Activated T-helper 2 cell treated with anti-CD3 and anti-CD28 coated beads, Interferon-gamma antibody, Interleukin-2, Interleukin-4, amounts not matched to agents 10 μg/mL and 5 μg/mL and 100 μg/mL, durations not matched to agents 14 hours and 24 hours and 36 hours (primary cell): ENCODE measurements at places on chromosomes 1 and 21.

GRCh38 chr1:39825432-39825941 is 36.8 kb upstream of the BMP8B start:
- DNase-seq = no peak
- peaks cover 18% of the 10 kb centered on the region for H3K27me3 ChIP-seq
- H3K27ac ChIP-seq = no peak overlapping the region
- H3K36me3 ChIP-seq = no peaks in the 10 kb centered on the region
- no peak overlapping the region for H3K4me3 ChIP-seq
- peaks cover 3% of the 10 kb centered on the region for H3K4me1 ChIP-seq

DNA sequence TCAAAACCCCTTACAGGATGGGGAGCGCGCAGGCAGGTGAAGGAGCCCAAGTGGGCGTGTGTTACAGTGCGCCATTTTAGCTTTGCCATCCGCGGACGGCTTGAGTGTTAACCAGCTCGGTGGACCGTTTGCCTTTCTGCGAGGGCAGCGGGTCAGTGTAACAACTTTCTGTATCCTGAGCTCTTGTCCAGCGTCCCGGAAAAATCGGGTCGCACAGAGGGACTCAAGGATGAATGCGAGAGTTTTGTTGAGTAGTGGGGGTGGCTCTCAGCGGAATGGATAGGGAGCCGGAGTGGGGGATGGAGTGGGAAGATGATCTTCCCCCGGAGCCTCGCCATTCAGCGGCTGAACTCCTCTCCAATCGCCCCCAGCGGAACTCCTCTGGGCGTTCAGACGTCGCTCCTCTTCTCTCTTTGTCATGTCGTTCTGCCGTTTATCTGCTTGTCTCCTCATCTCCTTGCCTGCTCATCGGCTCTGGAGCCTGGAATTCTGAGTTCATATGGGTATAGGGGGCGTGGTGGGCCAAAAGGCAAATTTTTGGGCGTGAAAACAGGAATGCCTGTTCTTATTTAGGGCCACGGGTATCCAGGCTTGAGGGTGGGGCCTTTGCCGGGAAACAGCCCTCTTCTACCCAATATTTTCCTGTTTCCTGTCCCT is 295.4 kb downstream of the CTH start:
- H3K27me3 ChIP-seq = peaks cover 11% of the 10 kb centered on the region
- no peaks in the 10 kb centered on the region for H3K36me3 ChIP-seq
- DNase-seq = no peak
- H3K4me1 ChIP-seq = no peaks in the 10 kb centered on the region

- peaks cover 4% of the 10 kb centered on the region for H3K27me3 ChIP-seq
- H3K4me1 ChIP-seq = no peaks in the 10 kb centered on the region
- DNase-seq = no peak
- no peaks in the 10 kb centered on the region for H3K36me3 ChIP-seq
Observed at GRCh38 chr1:7250176-7250575, 464.9 kb downstream of the CAMTA1 start.

GRCh38 chr1:229092377-229093237 is 178.3 kb upstream of the RAB4A start:
- H3K27ac ChIP-seq = no peak overlapping the region
- DNase-seq = no peak
- no peaks in the 10 kb centered on the region for H3K4me1 ChIP-seq
- peaks cover 4% of the 10 kb centered on the region for H3K27me3 ChIP-seq
- no peaks in the 10 kb centered on the region for H3K36me3 ChIP-seq
